ENCODE measurements at places on chromosomes 16 and 17.

- no peak for DNase-seq
Measured at GRCh38 chr17:9364837-9365430, 210.7 kb downstream of the STX8 start.

- no peak for DNase-seq
Measured at GRCh38 chr16:53651357-53651756, 52.3 kb downstream of the RPGRIP1L start.

DNA sequence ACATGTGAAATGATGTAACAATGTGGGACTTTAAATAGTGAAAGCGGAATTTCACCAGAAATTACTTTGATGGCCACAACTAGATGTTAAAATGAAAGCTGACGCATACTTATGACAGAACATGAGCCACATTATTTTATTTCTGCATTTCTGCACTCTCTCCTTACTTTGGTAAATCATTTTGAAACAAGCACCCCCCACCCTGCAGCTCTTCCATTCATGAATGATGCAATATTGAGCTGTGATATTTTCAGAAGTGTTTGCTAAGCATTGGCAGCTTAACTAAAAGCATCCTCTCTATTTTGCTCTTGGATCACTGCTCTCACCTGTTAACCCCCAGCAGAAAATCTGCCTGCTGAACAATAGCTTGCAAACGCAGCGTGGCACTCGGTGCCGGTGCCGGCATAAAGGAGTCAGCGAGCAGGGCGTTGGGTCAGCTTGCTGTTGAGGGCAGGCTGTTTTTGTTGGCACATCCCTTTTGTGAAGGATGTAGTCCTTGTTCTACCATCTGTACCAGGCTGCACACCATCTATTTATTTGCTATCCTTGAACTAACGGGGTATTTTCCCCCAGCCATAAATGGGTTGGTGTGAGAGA lies 30.8 kb upstream of the CBLN1 start:
- no peak for DNase-seq

DNA sequence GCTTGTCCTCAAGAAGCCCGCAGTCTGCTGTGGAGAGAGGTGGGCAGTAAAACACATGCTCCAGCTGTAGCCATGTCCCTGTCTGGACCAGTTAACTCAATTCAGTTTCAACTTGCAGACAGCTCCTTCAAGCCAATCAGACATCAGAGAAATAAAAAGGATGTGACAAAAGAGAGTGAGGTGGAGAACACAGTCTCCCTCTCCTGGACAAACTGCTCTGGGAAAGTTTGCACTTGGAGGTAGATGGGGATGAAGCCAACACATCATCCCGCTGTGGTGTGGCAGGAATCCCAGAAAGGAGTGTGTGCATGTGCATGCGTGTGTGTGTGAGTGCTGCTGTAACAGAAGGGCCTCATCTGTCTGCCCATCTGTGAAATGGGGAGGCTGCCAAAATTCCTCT lies 358.6 kb upstream of the ASIC2 start:
- DNase-seq, result no peak

DNA sequence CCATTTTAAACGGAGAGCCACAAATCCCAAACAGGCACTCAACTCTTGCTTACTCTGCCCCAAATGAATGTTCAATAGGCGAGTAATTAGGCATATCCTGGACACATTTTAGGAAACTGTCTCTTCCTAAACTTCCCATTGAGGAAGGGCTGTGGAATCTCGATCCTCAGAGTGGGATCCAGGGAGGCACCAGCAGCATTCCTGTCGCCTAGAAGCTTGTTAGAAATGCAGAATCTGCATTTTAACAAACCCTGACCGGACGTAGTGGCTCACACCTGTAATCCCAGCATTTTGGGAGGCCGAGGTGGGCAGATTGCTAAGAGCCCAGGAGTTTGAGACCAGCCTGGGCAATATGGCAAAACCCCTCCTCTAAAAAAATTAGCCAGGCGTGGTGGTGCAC lies 95.6 kb downstream of the GAS7 start:
- no peak for DNase-seq

DNA sequence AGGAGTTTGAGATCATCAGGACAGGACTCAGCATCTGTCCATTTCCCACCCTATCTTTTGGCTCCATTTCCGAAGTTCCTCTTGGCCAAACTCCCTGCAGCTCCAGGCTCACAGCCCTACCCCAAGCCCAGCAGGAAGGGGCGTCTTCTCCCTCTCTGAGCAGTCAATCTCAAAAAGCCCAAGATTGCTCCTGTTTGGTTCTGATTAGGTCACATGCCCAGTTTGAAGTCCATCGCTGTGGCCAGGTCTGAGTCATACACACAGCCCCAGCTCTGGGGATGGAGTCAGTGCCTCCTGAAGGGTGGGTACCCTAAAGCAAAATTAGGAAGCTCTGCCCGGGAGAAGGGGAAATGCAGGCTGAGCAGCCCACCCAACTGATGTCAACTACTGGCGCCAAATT lies 23.9 kb downstream of the SNX20 start:
- DNase-seq, result no peak

DNA sequence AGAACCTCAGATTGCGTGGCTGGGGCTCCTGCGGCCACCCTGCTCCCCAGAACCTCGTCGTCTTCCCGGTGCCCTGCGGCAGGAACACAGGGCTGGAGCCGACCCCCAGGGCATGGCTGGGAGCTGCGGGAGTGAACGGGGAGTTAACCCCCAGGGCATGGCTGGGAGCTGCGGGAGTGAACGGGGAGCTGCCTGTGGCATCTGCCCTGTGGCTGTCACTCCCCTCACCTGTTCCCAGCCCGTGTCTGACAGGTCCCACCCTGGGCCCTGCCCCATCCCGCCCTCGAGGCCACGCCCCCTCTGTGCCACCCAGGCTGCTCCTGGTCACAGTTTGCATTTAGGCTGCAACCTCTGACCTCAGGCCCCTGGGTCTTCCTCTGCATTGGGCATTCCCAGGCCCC lies 39.4 kb upstream of the ACSF3 start:
- no peak for DNase-seq

GRCh38 chr17:74117087-74117698 lies 86.3 kb upstream of the RPL38 start:
- no peak for DNase-seq

DNA sequence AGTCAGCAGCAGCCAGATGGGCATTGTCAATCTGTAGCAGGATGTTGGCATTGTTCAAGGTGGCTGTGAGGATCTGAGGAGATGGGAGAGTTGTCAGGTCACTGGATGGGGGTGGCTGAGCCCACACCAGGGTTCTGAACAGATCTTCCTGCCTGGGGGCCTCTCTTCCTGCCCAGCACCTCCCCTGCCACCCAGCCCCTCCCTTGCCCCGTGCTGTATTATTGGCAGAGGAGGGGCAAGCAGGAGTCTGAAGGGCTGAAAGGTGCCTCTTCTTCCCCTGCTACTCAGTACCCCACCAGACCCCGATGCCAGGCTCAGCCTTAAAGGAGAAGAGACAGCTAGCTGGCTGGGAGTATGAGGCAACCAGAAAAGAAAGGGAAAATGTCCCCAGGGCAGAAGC lies 93.0 kb downstream of the GOSR1 start:
- no peak for DNase-seq

DNA sequence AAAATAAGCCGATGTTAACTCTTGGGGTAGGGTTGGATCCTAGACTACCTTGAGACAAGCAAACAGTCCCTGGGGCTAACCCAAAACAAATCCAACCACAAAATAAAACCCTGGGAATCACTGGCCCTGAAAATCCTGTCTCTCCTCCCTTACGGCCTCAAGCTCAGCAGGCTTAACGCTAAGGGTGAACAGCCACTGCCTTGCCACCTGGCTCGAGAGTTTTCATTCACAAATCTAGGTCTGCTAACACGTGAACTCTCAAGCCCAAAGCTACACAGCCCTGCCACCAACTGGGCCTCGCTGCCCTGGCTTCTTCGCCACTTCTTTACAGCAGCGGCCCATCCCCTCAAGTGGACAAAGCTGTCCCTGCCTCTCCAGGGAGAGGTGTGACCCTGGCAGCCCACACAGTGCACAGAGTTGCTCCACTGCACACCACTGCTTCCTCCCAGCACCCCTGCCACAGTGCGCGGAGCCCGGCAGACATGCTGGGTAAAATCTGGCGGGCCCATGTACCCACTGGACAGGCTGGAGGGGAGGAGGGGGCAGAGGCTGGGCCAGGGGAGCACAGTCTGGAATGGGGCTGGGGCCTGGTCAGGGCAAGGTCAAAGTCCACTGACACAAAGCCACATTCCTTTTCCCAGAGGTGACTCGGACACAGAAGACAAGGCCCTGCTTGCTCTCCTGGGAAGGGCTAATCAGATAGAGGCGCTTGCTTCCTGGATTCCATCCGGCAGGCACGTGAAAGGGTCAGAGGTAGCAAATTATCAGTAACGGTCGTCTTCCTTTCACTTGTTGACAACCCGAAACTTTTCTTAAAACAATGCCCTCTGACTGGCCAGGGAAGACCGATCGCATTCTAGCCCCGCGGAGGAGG lies 996 bp downstream of the PCYT2 start:
- DNase-seq, result no peak

- DNase-seq, result no peak
Measured at GRCh38 chr17:3796110-3796821, 4.7 kb downstream of the ITGAE start.

DNA sequence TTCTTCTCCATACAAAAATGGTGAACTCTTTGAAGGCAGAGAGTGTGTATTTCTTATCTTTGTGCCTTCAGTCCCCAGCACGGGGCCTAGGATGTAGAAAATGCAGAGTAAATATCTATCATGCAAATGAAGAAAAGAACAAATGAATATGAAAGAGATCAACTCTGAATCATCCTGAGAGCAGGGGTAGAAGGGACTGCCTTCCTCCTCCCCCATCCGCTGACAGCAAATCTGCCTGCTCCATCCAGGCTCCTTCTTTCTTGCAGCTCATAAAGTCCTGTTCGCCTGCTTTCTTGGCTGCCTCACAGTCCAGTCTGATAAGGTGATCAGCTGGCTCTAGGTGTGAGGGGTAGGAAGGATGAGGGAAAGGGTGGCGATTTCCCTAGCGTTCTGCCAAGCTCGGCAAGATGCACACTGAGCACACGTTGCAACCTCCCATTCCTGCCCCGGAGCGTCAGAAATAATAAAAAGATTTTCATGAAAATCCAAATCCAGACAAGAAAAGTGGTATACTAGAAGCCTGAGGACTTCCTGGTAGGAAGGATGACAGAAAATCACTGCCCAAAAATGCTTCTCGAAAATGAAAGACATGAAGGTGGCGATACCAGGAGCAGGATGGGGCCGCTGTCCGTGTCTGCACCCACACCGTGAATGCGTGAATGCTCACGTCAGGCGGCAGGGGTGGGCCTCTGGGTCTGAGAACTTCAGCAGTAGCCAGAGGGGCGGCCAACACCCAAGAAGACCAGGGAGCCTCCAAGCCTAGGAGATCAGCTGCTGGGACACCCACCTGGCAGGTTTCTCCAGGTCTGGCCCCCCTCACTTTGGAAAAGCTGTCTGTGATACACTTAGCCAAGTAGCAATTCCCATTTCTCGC lies 67.1 kb downstream of the VPS53 start:
- DNase-seq, result no peak

DNA sequence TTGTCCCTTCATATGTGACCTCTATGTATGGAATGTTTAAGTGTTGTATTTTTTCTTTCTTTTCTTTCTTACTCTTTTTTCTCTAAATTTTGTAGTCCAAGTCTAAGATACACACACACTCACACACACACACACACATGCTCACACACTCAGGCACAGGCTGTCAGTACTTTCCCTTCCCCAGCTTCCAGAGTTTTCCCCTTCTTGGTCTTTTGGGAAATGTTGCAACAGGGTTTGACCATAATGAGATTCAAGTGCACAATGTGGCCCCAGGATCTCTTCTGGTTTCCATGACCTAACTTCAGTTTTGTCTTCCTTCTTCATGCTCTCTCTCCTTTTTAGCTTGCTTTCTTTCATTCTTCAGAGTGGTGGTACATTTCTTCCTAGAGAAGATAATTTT lies 289.8 kb upstream of the FOXF1 start:
- no peak for DNase-seq

- no peak for DNase-seq
Measured at GRCh38 chr17:45819632-45820031, 25.0 kb upstream of the SPPL2C start.

DNA sequence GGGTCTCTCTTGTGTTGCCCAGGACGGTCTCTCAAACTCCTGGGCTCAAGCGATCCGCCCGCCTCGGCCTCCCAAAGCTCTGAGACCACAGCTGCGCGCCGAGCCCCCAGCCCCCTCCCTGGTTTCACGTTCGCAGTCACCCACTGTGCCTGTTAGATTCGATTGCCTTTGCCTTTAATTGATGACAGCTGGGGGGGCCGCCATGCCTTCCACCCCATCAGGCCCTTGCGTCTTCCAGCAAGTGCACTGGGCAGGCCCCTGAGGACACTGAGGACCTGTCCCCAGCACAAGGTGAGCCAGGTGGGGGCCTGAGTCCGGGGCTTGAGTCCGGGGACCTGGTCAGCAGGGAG lies 3.3 kb downstream of the IGFALS start:
- no peak for DNase-seq
